Effector memory CD4-positive, alpha-beta T cell (primary cell): ENCODE measurements at places on chromosomes 2 and 18.

GRCh38 chr2:130869441-130870160 lies 32.9 kb downstream of the ARHGEF4 start:
- DNase-seq: no peak

DNA sequence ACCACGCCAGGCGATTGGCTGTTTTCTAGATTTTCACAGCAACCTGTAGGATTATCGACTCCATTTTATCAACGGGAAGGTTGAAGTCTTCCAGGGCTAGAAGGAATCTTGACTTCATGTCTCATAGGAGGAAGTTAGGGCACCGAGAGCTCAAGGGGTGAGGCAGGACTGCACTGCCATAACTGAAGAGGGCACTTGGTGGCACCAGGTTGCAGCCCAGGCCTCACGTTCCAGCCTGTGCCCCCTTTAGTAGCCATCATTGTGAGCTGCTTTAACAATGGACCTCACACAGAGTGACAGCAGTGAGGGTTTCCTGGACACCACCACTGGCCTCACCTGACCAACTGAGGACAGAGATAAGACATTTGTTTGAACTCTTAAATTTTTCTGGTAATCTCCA lies 22.9 kb upstream of the RPL37A start:
- no peak for DNase-seq

GRCh38 chr18:27713738-27714095 lies 463.2 kb downstream of the CDH2 start:
- DNase-seq: no peak

DNA sequence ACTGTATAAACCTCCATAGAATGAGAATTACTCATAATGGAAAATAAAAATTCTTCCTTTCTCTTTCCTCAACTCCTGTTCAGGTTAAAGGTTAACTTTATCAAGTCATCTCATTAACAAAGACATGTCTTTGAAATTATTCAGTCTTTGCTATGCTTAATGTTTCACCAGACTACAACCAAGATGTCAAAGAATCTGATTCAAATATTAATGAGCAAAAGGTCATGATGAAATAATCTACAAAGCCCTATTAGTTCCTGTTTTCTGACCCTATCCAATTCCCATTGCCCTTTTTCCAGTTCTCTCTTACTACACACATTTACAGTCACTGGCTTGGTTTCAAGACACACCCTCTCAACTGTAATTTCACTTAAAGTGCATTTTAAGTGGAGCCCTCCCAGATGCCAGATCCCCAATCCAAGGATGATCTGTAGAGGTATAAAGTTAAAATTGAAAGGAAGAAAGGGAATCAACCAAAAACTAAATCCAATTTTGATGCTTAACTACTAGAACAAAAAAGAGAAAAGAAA lies 246.9 kb upstream of the CYP26B1 start:
- no peak for DNase-seq

DNA sequence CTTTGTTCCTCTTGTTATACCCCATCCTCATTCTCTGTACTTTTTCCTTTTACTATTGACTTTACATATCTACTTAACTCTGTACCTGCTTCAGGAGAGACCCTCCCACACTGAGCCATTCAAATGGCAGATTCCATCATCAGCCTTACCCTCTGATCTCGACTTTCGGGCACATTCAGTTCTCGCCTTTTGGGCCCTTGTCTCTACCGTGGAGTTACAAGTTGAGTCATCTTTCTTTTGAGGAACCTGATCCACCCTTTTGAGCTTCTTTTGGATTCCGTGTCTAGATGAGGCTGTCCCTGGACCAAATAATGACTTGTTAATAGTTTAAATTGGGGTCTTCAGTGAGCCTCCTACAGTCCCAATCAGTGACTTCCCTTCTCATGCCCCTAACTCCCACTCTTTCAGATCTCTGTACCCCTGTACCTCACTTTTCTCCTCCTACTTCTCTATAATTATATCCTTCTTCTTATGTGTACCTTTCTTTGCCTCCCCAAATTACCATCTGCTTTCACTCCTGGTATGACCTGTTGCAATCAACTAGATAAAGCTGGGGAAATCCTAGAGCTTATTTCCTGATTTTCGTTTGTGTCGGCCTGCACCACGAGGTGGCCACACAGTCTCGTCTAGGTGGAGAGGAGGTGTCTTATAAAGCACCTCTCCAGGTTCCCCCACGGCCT lies 17.2 kb downstream of the SP110 start:
- DNase-seq: no peak

GRCh38 chr2:102001767-102002142 lies 10.0 kb downstream of the IL1R2 start:
- no peak for DNase-seq

- DNase-seq: no peak
Observed at GRCh38 chr2:7016148-7016547, 98.9 kb downstream of the RNF144A start.

GRCh38 chr2:134149904-134150303 lies 104.0 kb upstream of the MGAT5 start:
- DNase-seq: no peak

- no peak for DNase-seq
Observed at GRCh38 chr18:50356036-50356945, 18.6 kb upstream of the SKA1 start.

- DNase-seq: no peak
Observed at GRCh38 chr18:49241852-49242251, 218.6 kb downstream of the DYM start.

- no peak for DNase-seq
Observed at GRCh38 chr2:167749660-167750059, 497.7 kb downstream of the STK39 start.

GRCh38 chr2:86476918-86477317 lies 35.7 kb downstream of the KDM3A start:
- DNase-seq: no peak

DNA sequence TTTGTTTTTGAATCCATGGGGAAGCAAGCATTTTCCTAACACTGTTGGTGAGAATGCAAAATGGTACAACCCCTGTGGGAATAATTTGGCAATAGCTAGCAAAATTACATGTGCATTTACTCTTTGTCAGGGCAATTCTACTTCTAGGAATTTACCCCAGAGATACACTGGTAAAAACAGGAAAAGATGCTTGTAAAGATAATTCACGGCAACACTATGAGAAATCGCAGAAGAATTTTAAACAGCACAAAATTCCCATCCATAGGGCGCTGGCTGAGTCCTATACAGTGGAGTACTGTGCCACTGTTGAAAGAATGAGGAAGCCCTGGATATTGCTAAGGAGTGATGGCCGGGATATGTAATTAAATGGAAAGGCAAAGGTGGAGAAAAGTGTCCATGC lies 75.8 kb downstream of the DGKD start:
- no peak for DNase-seq

- DNase-seq: no peak
Observed at GRCh38 chr2:120948662-120949011, 213.0 kb downstream of the GLI2 start.

DNA sequence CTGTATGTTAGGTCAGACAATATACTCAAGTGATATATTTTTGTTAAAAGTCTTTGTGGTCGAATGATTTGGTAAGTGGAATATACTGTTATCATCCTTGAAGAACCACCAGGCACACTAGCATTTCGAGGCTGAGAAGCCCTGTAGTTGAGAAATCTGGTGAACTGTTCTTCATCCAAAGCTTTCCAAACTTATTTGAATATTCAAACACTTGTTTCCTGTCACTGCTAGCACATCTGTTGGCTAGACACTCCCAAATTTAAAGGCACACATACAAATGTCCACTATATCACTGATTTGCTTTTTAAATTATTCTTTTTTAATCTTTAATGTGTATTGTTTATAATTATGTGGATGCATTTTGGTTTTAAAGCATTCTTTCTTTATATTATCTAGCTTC lies 241.9 kb upstream of the CNTNAP5 start:
- no peak for DNase-seq

DNA sequence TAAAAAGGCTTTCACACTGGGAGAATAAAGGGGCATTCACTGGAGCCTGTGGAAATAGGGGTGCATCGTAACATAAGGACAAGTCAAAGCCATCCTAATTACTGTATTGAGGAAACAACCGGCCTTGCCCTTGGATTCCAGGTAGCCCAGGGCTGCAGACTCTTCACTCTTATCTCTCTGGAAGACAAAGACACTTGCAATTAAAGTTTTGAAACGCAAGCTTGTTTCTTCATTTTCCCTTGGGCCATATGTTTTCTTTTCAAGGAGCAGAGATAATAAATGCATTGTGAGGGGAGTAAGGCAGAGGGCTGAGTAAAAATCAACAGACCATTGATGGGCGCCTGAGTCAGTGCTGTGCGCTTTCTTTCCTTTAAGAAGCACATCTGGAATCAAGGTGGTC lies 11.5 kb downstream of the TNFRSF11A start:
- DNase-seq: no peak
